ENCODE measurements at places on chromosomes 3 and 15.

DNA sequence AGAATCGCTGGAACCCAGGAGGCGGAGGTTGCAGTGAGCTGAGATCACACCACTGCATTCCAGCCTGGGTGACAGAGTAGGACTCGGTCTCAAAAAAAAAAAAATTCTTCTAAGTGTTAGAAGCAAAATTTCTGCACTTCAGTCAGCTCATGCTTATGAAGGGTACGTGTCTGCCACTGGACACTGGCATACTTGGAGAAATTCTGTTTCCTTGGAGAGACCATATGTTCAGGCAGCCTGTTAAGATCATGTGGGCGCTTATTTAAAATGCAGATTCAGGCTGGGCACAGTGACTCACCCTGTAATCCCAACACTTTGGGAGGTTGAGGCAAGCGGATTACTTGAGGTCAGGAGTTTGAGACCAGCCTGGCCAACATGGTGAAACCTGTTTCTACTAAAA lies 85.6 kb upstream of the IQSEC1 start:
- DNase-seq: no peak

GRCh38 chr15:32910839-32911238 lies 193.0 kb downstream of the GREM1 start:
- no peak for DNase-seq

DNA sequence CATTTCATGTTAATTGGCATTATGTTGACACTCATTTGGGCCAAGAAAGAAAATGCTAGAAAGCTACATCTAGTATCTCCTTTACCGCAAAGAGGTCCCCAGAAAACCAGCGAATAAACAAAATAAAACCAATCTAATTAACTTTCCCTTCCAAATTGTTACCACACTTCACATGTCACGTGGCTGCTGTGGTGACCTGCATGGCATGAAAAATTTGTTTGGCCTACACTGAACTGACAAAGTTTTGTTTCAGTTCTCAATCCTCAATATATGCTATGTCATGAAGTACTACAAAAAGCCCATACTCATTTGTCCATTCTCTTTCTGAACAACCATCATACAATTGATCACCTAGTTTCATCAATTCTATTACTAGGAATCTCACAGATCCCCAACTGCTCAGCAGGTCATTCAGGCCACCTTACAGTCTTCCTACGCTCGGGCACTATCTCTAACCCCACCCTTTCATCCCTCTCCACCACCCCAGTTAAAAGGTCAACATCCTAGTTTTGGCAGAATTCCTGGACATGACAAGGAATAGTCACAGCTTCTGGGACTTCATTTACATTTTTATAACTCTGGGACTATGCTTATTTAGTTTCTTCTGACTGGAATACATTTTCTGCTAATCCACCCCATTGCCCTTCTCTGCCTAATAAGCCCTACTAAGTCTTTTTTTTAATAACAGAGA lies 480.4 kb downstream of the IGSF11 start:
- DNase-seq: no peak

DNA sequence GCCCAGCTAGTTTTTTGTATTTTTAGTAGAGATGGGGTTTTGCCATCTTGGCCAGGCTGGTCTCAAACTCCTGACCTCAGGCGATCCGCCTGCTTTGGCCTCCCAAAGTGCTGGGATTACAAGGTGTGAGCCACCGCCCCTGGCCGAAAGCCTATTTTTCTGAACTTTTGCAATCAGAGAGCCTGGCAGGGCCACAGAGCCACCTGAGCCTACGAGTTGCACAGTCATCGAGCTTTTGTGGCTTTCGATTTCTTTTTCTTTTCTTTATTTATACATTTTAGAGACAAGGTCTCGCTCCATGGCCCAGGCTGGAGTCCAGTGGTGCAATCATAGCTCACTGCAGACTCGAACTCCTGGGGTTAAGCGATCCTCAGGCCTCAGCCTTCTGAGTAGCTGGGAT lies 140.4 kb downstream of the NSMCE3 start:
- no peak for DNase-seq

GRCh38 chr3:41198526-41198925 lies 779 bp upstream of the CTNNB1 start:
- DNase-seq: peak; percentile 65

GRCh38 chr3:66751842-66752241 lies 246.3 kb upstream of the KBTBD8 start:
- DNase-seq: no peak

DNA sequence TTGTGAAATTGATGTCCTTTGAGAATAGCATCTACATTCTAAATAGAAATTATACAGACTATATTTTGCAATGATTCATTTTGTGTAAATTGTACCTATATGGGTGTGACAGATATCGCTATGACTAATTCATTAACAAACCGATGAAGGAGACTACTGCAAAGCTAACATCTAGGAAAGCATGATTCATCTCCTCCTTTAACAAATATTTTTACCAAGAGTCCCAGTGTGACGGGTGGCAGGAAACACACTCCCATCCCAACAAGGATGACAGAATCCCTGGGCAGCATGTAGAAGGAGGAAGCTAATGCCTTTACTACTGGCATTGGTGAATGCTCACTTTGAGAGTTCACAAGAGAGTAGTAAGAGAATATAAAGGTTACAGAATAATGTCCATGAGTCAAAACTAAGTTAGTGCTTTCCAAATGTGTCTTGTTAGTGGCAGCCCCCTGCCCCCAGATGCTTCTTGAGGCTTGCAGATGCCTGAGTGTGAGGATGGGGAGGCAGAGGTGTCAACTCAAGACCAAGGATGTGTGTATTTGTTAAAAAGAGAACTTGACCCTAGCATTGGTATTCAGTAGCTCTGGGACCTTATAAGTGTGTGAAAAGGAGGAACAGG lies 180.6 kb downstream of the FMN1 start:
- DNase-seq: no peak

- DNase-seq: no peak
Measured at GRCh38 chr15:79076661-79077060, 13.9 kb downstream of the RASGRF1 start.

GRCh38 chr3:138314751-138315150 lies 14.9 kb downstream of the NME9 start:
- DNase-seq: no peak

- peak; percentile 10 for DNase-seq
Measured at GRCh38 chr3:144989807-144990206, 1018.2 kb downstream of the DIPK2A start.

DNA sequence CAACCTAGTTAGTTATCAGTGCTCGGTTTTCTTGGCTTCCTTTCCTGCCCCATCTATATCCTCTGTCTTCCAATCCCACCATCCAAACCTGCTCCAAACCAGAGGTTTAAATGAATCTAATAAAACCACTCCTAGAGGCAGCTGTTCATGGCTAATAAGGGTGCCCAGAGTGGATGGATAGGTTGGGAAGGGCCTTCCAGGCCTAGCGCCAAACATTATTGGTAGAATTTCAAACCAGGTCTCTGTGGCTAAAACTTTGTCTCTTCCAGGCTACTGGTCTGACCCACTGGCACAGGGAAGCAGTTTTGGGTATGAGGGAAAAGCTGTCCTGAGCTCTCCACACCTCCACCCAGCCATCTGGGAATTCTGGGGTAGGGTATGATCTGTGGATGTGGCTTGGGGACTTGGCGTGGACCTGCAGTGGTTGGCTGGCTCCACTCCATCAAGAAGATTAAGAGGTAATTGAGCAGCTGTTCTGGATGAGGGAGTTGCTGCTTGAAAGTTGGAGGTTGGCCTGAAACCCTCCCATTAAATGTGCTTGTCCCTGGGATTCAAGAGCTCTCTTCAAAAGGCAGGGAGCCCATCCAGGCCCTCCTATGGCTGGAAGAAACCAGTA lies 29.3 kb upstream of the INSYN1 start:
- no peak for DNase-seq

- no peak for DNase-seq
Measured at GRCh38 chr3:31945738-31946052, 35.4 kb downstream of the OSBPL10 start.

GRCh38 chr3:100994809-100995208 lies 1.6 kb upstream of the ABI3BP start:
- DNase-seq: no peak

DNA sequence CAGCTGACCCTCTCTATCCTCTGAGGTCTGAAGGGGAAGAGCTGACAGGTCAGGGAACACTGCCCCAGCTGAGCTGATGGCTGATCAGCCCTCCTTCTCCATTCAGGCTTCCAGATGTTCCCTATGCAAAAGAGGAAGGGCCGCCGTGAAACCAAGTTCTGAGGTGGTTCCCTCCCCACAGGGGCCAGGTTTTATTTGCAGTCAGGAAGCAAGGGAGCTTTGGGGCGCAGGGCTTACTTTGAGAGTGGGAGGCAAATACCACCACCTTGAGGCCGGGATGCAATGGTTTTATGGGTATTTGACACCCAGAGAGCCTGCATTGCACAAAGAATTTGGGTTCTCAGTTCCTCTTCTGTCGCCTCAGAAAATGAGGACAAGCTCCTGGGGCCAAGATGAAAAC lies 186.9 kb downstream of the ARRDC4 start:
- DNase-seq: no peak

DNA sequence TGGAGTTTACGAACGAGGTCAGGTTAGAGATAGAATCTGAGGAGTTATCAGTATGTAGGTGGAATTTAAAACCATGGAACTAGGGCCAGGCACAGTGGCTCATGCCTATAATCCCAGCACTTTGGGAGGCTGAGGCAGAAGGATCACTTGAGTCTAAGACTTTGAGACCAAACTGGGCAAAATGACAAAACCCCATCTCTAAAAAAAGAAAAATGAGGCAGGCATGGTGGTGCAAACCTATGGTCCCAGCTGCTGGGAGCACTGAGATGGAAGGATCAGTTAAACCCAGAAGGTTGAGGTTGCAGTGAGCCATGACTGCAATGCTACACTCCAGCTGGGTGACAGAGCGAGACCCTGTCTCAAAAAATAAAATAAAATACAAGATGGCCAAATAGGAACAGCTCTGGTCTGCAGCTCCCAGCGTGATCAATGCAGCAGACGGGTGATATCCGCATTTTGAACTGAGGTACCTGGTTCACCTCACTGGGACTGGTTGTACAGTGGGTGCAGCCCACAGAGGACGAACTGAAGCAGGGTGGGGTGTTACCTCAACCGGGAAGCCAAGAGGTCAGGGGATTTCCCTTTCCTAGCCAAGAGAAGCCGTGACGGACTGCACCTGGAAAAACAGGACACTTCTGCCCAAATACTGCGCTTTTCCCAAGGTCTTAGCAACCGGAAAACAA lies 33.3 kb downstream of the ZMAT3 start:
- no peak for DNase-seq

DNA sequence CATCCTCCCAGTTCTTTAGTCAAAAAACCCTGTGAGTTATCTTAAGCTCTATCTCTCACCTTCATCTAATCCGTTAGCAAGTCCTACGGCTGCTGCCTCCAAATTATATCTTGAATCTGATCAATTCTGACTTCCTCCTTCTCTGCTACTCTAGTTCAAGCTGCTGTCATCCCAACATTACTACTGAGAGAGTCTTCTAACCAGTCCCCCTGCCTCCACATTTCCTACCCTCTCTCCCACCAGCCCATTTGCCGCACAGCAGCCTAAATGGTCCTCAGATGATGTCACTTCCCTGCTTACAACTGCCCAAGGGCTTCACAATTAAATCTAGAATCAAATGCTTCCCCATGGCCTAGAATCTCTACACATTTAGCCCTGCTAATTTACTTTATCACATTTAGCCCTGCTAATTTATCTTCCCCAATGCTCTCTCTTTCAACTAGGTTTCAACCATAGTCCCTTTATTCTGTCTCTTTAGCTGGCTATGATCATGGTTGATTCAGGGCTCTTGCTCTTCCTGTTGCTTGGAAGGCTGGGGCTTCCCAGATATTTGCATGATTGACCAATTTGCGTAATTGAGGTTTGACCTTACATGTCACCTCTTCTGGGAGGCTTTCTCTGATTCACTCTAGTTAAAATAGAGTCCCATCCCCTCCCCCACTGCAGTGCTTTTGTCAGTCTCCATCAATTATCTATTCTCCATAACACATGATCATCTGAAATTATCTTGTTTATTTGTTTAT lies 11.0 kb upstream of the ARL14 start:
- no peak for DNase-seq

- no peak for DNase-seq
Measured at GRCh38 chr3:15121936-15122335, 23.0 kb upstream of the RBSN start.

GRCh38 chr3:11580645-11581044 lies 63.1 kb downstream of the VGLL4 start:
- DNase-seq: no peak

GRCh38 chr3:153442799-153443487 lies 280.9 kb downstream of the RAP2B start:
- DNase-seq: no peak

GRCh38 chr3:133295199-133295901 lies 104.5 kb upstream of the BFSP2 start:
- no peak for DNase-seq

- no peak for DNase-seq
Measured at GRCh38 chr3:12316253-12316652, 27.4 kb downstream of the PPARG start.

DNA sequence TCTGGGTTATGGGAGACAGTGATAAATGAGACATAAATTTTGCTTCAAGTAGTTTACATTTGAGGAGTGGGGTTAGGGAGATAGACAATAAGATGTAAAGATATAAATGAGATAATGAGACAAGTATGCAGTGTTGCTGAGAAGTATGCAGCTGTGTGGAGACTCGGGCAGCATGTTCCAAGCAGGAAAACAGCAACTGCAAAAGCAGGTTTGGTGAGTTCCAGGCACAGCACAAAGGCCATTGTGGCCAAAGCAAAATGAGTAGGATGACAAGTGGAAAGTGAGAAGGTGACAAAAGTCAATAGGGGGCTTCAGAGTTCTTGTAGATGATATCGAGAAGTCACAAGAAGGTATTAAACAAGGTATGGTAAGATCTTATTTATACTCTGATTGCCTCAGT lies 259.1 kb upstream of the PEX5L start:
- no peak for DNase-seq

GRCh38 chr15:25989327-25989726 lies 126.2 kb upstream of the ATP10A start:
- DNase-seq: no peak

DNA sequence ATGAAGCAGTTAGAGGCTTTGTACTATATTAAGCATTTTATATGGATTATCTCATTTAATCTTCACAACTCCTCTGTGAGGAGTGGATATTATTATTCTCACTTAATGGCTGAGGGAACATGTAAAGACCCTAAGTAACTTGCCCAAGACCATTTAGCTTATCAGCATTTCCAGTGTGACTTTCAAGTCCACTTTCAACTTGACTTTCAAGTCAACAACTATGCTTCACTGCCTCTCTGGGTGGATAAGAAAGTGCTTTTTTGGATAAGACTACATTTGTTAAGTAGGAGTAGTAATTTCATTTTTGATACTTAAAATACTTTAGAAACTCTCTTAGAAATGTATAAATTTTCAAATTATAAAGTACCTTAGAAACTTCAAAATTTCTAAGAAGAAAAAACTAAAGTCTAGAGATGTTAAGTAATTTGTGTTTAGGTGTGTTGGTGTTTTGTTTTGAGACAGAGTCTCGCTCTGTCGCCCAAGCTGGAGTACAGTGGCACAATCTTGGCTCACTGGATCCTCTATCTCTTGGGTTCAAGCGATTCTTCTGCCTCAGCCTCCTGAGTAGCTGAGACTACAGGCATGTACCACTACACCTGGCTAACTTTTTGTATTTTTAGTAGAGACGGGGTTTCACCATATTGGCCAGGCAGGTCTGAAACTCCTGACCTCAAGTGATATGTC lies 71.8 kb downstream of the MINDY2 start:
- no peak for DNase-seq
